CD8-positive, alpha-beta T cell (primary cell): ENCODE measurements at places on chromosomes 4 and X. TPM values are rescaled to one million over a fixed set of nuclear protein-coding genes. Genes with fewer than 3 reads are reported as not detected.

The NUDT11 gene
- 1.6 TPM for total RNA-seq

GRCh38 chr4:158819942-158820786, 51.3 kb downstream of the FNIP2 start:
- DNase-seq, result no peak

The HS3ST1 gene
- total RNA-seq, result not detected

The PNMA5 gene
- not detected for total RNA-seq

GRCh38 chr4:55358246-55358645, 12.2 kb downstream of the SRD5A3 start:
- no peak for DNase-seq

- DNase-seq, result no peak
Observed at GRCh38 chr4:35364321-35364870, 879.9 kb downstream of the ARAP2 start.

GRCh38 chrX:77527233-77528001, 80.2 kb downstream of the FGF16 start:
- DNase-seq, result no peak

The DNASE1L1 gene
- total RNA-seq, result 19.3 TPM
